ENCODE measurements at places on chromosomes 2 and 18.
A peak's percentile ranks its signal among the peaks of the same experiment; 100 is the strongest.

GRCh38 chr2:137842430-137842829 lies 121.8 kb upstream of the HNMT start:
- DNase-seq: no peak

DNA sequence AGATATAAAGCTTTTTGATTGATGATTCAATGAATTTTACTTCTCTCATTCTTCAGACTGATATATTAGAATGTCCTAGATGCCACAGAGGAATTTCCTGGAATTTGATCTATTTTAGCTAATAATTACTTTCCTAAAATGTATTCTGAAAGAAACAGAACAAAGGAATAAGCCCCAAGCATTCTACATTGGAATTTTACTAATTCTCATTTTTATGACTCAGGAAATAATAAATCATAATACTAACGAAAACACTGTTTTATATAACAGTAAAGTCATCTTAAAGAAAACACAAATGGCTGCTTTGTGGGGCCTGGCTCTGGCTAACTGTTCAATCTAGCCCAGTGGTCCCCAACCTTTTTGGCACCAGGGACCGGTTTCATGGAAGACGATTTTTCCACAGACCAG lies 68.6 kb upstream of the LPIN2 start:
- DNase-seq: no peak

- DNase-seq: no peak
Measured at GRCh38 chr2:240567872-240568677, at the start of gene RNPEPL1. RNPEPL1 (plus strand) TSS chr2:240568484; CDS start chr2:240568587, 103 bp downstream.

DNA sequence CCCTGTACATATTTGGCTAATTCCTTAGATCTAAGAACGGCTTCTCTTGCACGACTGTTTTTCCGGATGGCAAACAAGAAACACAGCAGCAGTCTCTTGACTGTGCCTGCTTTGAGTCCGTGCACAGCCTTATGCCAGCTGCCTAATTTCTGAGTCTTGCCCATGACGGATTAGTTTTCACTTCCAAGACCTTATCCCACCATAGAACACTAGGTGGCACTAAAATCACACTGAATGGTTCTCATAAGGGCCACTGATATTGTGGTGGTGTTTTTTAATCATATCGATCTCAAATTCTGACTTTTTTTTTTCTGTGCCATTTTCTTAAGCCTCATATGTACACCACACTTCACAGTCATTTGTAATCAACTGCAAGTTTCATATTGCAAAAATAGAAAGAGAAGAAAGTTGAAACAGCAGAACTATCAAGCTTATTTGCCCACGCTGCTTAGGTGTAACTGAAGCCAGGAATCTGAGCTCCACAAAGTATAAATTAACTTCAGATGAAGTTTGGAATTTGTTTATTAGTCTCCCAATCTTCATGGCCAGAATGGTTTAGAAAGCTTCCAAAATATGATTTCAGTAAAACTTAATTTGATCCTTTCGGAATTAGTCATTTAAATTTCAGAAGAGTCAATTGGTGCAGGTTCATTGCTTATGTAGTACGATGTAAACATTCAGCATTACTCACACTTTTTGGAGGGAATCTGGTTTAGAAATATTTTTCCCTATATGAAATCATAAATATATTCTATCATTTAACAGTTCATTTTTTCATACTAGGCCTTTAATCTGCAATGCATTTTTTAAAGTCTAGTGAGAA lies 45.5 kb upstream of the SCN7A start:
- peak; percentile 62 for DNase-seq

GRCh38 chr18:13635046-13635445 lies 91.3 kb downstream of the FAM210A start:
- DNase-seq: no peak

DNA sequence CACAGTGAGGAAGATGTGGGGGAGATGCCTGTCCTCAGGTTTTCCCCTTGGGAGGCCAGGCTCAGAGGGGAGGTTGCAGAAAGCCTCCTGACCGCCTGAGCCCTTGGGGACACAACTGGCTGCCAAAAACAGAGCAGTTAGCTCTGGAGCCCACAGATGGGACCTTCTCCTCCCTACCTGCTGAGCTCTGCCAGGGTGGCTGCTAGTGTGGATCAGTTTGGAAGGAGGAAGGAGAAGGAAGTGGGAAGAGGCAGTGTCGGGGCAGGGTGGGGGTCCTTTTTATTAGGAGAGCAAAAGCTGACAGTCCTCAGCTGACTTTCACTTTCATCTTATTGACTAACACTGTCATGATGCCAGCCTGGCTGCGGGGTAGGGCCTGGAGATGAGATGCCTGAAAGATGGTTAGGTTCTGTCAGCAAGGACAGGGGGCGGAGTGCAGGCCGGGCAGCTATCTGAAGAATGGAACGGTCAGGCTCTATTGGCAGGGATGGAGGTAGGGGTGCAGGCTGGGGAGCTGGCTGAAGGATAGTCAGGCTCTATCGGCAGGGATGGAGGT lies 188.5 kb upstream of the HDAC4 start:
- no peak for DNase-seq

DNA sequence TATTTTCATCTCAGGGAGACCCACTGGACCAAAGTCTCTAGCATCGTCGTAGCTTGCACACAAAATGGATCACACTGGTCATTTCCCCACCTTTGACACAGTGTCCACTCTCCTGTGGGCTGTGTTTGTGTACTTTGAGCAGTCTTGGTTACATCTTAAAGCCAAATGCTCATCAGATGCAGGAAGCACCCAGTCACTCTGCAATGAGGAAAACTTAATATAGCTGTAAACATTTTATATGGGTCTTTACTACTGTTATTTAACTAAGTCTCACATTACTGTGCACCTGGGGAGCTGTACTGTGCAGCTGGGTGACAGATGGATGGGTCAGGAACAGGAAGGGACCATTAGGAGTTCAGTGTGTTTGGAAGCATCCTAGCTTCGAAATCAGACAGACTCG lies 109.0 kb upstream of the CXCR4 start:
- DNase-seq: no peak

DNA sequence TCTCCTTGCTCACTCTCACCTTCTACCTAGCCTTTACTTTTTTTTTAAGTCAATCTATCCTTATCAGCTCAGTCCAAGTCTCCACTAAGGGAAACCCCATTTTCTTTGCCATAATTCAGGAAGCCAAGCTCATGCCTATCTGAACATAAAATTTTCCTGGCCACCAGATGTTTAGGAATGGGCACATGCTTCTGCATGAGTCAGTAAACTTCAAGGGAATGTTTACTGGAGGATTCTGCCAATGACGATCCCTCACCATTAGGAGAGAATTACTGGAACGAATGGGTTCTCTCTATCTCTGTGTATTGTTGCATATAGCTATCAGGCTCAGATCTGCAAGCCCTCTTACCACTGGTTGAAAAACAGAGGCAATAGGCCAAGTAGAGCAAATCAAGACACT lies 731.7 kb upstream of the ZNF804A start:
- DNase-seq: no peak

DNA sequence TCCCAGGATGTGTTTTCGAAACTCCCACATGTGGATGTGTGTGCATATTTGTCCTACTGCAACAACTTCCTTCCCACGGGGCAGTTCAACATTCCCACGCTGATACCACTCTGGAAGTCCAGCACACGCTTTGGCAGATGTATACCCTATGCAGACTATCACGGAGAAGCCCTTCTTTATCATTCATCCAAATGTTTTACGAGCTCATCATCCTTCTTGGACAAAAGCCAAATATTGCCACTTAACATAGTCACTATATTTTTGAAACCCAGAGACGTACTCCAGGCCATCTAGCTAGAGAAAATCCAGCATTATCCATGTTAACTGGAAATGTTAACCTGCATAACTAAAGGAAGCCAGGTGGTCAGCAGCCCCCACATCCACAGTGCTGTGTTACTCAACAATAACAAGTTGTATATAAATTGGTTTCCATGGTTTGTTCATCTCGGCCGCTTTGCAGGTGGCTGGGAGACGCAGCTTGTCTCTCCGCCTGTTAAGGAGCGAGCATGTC lies 131.5 kb downstream of the ZNF532 start:
- DNase-seq: no peak

DNA sequence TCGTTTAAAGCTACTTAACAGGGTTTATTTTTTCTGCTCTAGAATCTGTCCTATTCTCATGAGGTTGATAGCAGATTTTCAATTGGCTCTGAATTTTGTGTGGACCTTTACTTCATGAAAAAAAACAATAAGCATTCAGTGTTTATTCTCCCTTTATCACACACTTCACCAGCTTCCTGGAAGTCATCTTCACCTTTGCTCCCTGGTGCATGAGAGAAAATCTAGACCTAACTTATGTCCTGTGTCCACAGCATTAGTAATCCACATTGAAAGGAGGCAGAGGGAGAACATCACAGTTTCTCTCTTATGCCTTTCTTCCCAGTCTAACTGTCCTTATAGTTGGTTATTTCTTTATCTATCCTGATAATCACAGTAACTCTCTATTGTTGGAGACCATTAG lies 316.1 kb downstream of the PTH2R start:
- DNase-seq: no peak

- DNase-seq: no peak
Measured at GRCh38 chr2:239393388-239393940, 7.4 kb downstream of the HDAC4 start.

- DNase-seq: no peak
Measured at GRCh38 chr2:25324905-25325592, 16.7 kb downstream of the DNMT3A start.

DNA sequence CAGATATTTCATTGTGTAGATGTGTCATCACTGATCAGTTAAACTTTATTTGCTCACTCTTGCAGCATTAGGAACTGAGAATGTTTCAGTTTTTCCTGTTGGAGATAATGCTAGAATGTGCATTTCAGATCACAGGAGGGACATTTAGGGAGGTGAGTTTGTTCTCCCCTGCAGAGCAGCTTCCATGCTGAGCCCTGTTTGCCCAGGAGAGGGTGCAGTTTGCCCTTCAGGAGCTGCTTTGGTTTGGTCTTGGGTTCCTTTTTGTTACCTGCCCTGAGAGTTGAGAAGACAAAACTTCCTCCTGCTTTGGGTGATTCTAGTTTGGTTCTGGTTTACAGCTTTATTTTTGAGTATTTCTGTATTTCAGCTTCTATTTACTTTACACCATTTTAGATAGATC lies 49.9 kb downstream of the DGKD start:
- no peak for DNase-seq

- no peak for DNase-seq
Measured at GRCh38 chr2:217710211-217710765, 292.5 kb downstream of the TNS1 start.

DNA sequence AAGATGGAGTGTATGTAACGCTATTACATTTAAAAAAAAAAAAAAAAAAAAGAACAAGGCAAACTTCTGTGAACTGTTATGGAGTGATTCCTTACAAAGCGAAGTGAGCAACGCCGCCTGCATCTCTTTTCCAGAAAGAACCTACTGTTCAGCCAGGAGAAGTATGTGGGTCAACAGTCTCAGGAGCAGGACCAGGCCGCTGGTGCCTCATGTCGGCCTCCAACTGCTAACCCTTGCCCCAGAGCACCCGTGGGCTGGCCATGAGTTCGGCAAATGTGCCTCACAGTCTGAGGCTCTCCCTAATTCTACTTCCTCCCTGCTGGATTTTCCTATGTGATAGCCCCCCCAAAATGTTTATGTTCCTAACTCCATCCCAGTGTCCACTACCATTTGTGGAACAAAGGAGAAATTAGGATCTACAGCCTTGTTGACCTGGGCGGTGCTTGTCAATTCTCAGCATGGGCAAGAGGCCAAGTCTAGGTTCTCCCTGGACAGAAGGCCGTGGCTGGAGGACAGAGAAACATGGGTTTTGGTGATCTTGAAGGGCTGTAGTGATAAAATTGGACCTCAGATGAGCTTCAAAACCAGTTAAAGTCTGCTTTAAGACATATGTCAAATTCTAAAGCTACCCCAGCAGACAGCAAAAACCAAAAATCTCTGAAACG lies 15.9 kb downstream of the FAM168B start:
- no peak for DNase-seq

DNA sequence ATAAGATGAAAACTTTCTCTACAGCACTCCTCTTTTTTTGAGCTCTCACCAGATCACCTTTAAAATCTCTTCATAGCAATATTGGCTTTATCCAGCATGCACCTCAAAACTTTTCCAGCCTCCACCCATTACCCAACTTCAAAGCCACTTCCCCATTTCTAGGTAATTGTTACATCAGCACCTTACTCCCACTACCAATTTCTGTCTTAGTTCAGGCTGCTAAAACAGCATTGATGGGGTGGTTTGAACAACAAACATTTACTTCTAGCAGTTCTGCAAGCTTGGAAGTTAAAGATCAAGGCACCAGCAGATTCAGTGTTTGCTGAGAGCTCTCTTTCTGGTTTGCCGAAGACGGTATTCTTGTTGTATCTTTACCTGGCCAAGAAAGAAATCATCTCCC lies 114.0 kb upstream of the SLC39A10 start:
- DNase-seq: no peak

- DNase-seq: no peak
Measured at GRCh38 chr2:113015655-113016054, 10.4 kb downstream of the IL36A start.

DNA sequence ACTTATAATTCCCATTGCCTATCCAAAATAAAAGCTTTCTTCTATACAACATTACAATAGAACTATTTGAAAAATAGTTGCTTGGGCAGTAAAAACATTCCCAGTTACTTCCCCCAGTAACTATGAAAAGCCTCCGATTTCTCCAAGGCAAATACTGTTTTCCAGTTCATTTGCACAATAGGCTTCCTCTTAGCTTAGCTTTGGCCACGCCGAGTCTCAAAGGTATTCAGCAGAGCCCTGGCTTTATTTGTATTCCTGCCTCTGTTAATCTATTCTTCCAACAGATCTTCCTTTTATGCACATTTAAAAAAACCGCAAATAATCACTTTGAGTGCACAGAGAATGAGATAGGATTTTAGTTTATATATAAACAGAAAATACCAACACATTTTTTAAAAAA lies 836.8 kb upstream of the VRK2 start:
- no peak for DNase-seq

DNA sequence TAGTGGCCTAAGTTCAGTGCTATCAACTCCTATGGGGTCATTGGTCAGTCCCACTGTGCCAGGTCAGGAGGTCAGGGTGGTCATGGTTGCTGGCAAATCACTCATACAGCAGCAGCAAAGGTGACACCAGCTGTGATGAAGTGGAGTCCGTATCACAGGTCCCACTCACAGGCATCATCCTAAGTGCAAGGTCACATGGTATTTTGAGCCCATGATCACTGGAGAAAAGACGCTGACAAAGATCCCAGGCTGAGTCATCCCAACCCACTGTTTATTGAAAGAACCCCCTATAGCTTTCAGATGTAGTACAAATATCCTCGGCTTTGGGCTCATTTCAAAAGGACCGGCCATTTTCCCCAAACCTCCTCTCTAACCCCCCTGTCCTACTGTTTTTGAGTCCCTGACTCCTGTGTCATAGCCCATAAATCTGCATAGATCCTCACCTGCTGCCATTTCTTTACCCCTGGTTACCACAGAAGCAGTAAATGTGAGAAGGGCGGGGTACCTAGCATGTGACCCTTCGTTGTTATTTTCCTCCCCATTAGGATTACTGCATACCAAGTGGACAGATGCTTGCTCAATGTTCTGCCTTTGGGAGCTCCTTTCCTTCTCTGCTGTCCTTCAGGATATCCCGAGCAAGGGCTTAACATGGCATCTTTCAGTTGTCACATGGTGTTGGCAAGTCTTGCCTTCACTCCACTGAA lies 107.7 kb downstream of the COL6A3 start:
- no peak for DNase-seq

- DNase-seq: no peak
Measured at GRCh38 chr2:224576088-224576715, 9.0 kb downstream of the CUL3 start.

- no peak for DNase-seq
Measured at GRCh38 chr2:140247451-140248195, 1467.4 kb upstream of the NXPH2 start.

- peak; percentile 94 for DNase-seq
Measured at GRCh38 chr2:162343824-162344616, at the start of gene GCA. GCA (plus strand) TSS chr2:162344132; CDS start chr2:162344249, 117 bp downstream.

All from KG1 (cell line).